IMR-90 (cell line): ENCODE measurements at places on chromosomes 3 and 15. TPM values are rescaled to one million over a fixed set of nuclear protein-coding genes. Genes with fewer than 3 reads are reported as not detected.

Gene MYO1E
- total RNA-seq, result 35.8 and 37.3 TPM in 2 replicates

Gene GRAMD1C
- total RNA-seq, result 5.0 and 9.4 TPM in 2 replicates

Gene ZPLD1
- under 0.01 TPM in 2 replicates for total RNA-seq

Gene TMEM266
- under 0.01 TPM in 1 of 2 replicates, not detected in the other for total RNA-seq

GRCh38 chr3:98746882-98747281 is 16.3 kb upstream of the ST3GAL6 start:
- DNase-seq, result no peak
